ENCODE measurements at places on chromosomes 16 and 17.

GRCh38 chr17:65401561-65401960 lies 159.9 kb downstream of the AXIN2 start:
- no peak for DNase-seq

GRCh38 chr17:1469231-1469852 lies 13.3 kb upstream of the CRK start:
- no peak for DNase-seq

- DNase-seq: no peak
These were observed 106.7 kb downstream of the RBFOX3 start for GRCh38 chr17:79504181-79504605.

GRCh38 chr16:48497932-48498768 lies 111.8 kb downstream of the N4BP1 start:
- DNase-seq: no peak

DNA sequence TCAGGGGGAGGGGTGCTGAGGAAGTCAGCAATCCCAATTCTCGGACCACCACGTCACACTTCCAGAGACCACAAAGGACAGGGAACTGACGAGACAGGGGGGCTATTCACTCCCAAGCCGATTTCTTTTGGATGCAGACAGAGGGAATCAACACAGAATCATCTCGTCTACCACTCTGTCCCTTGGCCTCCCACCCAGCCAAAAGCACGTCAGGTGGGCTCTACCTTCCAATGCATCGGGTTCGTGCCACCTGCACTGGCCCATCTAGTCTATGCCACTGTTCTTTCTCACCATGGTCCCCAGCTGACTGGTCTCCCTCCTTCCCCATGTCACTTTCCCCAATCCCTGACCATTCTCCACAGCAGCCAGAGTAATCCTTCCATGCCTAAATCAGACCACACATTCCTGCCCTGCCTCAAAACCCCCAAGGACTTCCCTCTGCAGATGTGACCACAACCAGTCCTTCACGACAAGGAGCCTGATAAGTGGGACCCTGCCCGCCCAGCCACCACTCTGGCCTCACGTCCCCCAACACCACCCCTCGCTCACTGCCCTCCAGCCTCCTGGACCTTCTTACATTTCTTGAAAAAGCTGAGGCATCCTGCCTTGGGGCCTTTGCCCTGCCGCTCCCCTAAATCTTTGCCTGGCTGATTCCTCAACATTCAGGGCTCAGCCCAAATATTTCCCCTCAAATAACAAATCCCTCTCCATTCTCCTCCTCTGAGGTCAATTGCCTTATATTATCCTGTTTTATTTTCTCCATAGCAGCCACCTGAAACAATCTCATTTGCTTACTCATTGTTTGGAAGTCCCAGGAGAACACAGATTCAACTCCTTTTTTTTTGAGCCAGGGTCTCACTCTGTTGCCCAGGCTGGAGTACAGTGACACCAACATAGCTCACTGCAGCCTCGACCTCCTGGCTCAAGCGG lies 70.4 kb downstream of the IL21R start:
- DNase-seq: no peak

DNA sequence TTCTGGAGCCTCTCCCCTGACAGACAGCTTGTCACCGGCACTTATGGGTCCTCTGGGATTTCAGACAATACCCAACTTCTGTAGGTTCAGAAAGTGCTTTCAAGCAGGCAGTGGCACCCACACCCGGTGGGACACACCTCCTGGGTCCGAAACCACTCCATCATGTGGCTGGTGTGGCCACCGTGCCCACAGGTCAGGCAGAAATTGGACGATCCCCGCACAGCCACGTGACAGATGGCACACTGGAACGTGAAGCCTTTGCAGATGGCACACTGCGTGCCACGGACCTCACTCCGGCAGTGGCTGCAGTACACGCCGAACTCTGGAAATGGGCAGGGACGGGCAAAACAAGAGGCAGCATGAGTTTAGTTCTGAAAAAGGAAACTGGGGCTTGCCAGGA lies 99.5 kb upstream of the FA2H start:
- no peak for DNase-seq

DNA sequence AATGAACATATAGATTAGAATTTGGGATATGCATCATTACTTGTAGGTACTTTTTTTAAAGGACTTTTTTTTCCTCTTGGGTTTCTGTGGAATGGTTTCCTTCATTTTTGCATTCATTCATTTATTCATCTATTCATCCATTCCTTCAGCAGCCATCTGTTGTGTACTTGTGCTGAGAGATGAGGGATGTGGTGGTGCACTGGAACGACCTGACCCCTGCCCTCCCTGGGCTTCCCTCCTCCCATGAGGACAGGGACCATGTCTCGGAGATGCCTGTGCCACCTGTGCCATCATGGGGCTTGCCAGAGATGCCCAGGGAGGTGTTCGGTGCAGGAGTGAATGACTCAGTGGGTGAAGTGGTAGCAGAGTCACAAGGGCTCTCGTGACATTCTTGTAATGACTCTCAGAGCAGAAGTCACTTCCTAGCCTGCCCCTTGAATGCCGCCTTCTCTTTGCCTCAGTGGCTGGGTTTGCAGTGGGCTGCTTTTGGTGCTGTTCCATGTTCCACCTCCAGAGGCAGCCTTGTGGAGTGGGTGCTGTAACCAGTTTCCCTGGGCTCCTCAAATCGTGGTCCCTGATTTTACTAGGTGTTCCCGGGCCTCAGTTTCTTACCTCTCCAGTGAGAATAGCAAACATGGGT lies 43.9 kb downstream of the CLEC16A start:
- no peak for DNase-seq

GRCh38 chr17:47694581-47695428 lies 844 bp downstream of the TBKBP1 start:
- DNase-seq: no peak

- no peak for DNase-seq
These were observed 87.3 kb downstream of the SPECC1 start for GRCh38 chr17:20096430-20096829.

GRCh38 chr17:61352408-61352770 lies 47.3 kb upstream of the TBX2 start:
- DNase-seq: no peak

DNA sequence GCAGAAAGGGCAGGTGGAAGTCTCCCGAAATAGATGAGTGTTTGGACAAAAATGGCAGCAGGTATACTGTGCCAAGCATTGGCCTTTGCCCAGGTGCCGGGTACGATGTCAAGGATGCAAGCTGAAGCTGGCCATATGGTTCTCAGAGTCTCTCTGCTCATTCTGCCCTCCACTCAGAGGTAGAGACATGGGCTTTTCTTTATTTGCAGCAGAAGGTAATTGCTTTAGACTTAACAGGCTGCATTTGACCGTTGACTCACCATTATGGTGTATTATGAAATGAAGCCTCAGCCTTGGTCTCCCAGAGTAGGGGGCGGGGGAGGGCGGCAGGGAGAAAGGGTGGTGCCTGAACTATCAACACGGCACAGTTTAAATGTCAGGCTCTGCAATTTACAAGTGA lies 969.1 kb upstream of the EEF2KMT start:
- DNase-seq: no peak

DNA sequence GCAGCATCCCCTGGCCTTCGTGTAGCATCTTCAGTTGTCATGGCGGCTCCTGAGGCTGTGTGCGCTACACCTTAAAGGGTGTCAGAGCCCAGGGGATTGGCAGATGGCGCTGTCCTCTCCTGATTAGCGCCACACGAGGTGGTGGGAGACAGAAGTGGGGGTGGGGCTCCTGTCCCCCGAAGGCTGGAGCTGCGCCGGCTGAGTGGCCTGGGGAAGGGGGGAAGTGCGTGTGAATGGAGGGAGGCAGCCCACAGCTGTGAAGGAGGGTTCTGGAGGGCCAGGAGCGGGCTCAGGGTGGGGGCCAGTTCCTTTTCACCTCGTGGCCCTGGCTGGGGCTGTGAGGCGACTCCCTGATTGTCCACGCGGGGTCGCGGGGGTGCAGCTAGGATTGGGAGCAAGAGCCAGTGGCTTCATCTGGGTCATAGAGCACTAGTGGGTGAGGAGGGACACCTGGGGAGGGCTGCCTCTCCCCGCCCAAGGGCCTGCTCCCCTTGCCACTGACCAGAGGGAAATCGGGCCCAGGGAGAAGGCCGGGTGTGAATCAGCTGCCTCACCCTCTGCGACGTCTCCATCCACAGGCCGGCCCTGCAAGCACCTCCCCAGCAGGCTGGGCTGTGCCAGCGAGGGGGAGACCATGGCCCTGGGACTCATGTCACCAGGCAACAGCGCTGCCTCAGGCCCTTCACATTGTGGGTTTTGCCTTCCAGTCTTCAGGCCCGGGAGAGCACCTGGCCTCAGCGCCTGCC lies 14.1 kb downstream of the BAHCC1 start:
- no peak for DNase-seq

- DNase-seq: no peak
These were observed 44.4 kb upstream of the CDR2 start for GRCh38 chr16:22418826-22419225.

DNA sequence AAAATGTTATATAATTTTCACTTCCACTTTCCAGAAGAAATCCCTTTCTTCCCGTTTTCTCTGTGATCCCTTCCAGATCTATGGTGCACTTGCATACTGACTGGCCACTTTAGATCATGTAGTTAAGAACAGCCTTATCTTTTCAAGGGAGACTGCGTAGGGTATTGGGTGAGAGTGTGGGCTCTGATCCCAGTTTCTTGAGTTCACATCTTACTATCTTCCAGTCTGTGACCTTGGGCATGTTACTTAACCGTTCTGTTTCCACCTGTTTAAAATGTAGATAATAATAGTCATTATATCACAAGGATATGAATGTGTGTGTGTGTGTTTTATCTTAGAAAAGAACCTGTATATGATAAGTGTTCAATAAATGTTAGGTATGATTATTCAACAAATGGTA lies 83.7 kb downstream of the TANGO6 start:
- DNase-seq: no peak

DNA sequence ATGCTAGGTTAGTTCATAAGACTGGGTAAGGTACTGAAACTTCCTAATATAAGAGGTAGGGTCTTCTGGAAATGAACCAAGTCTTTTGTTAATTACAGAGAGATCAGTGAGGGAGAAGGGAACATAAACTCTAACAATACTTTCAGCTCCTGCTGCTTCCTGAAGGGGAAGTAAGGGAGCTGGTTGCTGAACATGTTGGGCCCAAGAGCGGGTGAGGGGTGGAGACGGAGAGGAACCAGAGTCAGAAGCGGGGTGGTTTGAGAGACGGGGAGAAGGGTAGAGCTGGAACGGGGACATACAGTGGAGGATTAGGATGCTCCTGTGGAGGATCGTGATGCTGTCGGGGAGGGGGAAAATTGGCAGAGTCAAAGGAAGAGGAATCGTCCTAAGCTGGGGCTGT lies 11.5 kb upstream of the ZNF747 start:
- no peak for DNase-seq

- DNase-seq: no peak
These were observed 5.9 kb downstream of the RHBDF1 start for GRCh38 chr16:66309-67182.

DNA sequence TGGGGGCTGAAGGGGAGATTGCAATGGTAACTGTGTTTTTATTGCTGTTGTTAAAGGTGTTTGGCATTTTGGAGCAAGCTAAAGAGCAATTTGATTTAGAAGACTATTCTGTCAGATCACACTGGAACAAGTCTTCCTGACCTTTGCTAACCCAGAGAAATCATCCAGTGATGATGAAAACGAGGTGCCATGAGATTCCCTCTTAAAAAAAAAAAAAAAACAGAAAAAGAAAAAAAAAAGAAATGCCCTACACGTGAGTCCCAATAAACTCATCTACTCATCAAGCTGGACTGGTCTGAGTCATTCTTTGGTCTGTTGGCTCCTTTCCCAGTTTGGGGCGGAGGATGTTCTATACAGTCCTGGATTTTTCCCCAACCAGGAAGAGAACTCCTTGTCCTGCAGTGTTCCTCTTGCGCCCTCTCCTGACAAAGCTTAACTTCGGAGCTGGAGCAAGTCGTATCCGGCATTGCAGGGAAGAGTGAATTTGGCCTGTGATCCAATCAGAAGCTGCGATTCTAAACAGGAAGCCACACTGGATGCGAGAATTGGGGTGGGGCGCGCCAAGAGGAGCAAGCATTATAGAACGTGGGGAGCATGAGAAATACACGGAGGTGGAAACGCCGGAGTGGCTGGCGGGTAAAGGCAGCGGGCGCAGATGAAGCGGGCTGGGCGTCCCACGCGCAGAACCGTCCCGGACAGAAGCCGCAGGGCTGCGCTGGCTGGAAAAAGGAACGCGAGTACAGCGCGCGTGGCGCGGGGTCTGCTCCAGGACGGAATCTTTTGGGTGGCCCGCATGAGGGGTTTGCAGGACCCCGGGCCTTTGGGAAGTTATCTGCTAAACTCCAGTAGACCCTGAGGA lies 22.4 kb upstream of the CRYM start:
- no peak for DNase-seq

GRCh38 chr16:83137326-83137781 lies 510.6 kb downstream of the CDH13 start:
- no peak for DNase-seq

Measured in cortex of kidney (tissue), 1 donor.